ENCODE measurements at places on chromosomes 5 and 9.
A peak's percentile ranks its signal among the peaks of the same experiment; 100 is the strongest.

DNA sequence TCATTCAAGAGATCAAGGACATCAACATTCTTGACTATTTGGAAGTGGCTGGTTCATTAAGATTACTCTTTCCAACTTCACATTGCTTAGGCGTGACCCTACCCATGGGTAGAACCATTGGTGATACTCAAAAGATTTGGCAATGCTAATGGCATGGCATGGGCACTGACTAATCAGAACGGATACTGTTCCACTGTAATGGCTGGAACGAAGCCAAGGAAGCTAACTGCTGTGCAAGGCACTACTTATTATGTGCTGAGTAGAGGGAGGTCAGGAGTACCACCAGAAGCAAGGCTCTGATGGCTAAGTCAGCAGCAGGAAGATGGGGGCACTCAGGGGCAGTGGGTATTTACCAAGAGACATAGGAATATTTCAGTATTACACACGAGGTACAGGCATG, 31.9 kb downstream of the GNA14 start:
- DNase-seq: no peak

- DNase-seq: no peak
Measured at GRCh38 chr5:91263898-91264297, 119.2 kb downstream of the ARRDC3 start.

GRCh38 chr5:100900796-100901781, 2.0 kb downstream of the ST8SIA4 start:
- peak; percentile 42 for DNase-seq

GRCh38 chr9:5632540-5632939, 3.6 kb downstream of the RIC1 start:
- no peak for DNase-seq

DNA sequence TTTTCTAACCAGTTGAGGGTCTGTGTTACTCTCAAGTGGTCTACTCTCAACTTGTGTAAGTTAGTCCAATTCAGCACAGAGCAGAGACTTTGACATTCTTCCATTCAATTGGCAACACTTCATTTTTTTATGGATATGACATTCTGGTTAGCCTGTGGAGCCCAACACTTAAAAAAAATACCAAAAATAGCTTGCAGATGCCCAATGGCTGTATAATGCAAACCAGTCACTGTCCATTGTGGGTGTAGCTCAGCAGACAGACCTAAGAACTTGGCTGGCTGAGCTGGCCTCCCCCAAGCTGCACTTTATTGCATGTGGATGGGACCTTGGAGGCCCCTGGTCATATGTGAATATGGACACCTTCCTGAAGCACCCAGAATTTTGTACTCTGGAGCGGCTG, 103.2 kb downstream of the DPYSL3 start:
- no peak for DNase-seq

Data from astrocyte of the cerebellum (primary cell).